ENCODE measurements at places on chromosomes 12 and 14. TPM values are rescaled to one million over a fixed set of nuclear protein-coding genes. Genes with fewer than 3 reads are reported as not detected.

The TMEM132D gene
- total RNA-seq: not detected

The POLE2 gene
- total RNA-seq: 39.9 TPM

The DYRK2 gene
- 27.7 TPM for total RNA-seq

The SMIM41 gene
- total RNA-seq: not detected

All from activated CD8-positive, alpha-beta memory T cell treated with anti-CD3 and anti-CD28 coated beads, Interleukin-2, amount 10 ng/mL, durations not matched to agents 7 days and 5 days (primary cell).